ENCODE measurements at places on chromosomes 11 and 22. TPM values are rescaled to one million over a fixed set of nuclear protein-coding genes. Genes with fewer than 3 reads are reported as not detected.

DNA sequence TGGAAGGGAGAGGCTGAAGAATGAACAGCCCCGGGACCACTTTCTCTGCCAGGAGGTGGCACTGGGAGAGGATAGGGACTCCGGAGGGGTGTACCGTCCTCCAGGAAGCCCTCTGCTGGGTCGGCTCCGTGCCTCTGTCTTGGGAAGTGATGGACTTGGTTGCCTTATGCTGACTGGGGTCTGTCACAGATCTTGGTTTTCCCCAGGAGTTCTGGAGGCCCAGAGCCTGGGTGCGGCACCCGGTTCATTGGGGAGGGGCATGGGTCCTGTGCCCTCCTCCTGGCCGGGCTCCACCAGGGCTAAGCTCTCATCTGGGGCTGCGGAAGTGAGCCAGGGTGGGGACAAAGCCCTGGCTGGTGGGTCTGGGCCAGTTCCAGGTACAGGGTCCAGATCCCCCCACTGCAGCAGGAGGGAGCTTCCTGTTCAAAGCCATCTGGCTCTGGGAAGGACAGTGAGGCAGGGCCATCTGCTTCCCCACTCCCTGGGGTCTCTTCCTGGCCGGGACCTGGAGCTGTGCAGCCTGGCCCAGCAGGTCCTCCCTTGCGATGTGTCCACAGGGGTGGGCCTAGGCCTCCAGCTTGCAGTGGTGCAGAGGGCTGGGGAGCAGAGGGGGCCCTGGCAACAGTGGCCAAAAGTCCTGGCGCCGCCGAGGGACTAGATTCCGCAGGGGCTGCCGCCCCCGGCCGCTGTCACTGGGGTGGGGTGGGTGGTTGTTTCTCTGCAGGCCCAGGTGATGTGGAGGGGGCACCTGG lies 1.1 kb upstream of the AP2A2 start:
- no peak for DNase-seq

GRCh38 chr11:11218629-11218986 lies 134.4 kb downstream of the CSNK2A3 start:
- no peak for DNase-seq

DNA sequence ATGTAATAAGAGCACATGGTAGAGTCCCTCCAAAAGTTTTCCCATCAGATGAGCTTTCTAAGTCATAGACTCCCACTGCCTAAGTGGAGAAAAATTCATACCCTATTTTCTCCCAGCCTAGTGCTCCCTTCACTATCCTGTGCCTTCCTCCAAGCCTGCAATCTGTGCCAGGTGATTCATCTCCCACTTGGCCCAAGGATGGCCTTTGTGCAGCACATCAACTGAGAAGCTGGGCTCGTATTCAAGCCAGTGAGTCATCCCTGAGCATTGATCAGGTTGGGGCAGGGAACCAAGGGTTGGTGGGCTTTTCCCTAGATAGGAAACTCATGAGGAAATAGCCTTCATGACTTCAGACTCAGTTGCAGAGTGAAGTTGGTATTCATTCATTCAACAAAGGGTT lies 64.6 kb downstream of the PANX1 start:
- DNase-seq, result no peak

- no peak for DNase-seq
These were observed 33.4 kb downstream of the TMEM123 start for GRCh38 chr11:102419181-102419580.

- no peak for DNase-seq
These were observed 55.2 kb downstream of the FLRT1 start for GRCh38 chr11:64090806-64091516.

GRCh38 chr11:114821621-114822412 lies 143.5 kb downstream of the NXPE2 start:
- no peak for DNase-seq

DNA sequence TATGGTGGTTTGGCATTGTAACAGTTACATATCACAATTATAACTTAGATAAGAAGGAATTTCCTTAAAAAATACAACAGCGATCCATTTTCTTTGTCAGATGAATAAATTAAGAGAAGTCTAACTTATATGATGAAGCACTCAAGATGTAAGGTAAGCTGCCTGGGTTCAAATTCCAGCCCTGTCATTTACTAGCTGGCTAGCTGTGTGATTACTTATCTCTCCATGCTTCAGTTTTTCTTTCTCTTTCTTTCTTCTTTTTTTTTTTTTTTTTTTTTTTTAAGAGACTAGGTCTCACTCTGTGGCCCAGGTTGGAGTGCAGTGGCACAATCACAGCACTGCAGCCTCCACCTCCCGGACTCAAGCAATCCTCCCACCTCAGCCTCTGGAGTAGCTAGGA lies 22.2 kb upstream of the LDHA start:
- DNase-seq, result no peak

DNA sequence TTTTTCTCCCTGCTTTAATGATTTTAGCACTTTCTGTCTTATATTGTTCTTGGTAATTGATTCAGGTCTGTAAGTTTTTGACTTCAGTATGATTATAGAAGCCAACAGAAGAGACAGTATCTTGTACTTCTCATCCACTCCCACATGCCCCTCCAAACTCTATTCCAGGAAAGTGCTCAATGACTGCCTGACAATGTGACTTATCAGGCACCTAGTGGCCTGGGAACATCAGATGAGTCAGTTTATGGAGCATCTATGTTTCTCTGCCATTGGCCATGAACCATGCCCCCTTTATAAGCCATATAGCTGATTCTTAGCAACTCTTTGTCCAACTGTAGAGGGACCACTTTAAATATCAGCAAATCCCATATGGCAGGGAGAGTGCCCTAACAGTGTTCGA lies 179.2 kb upstream of the MTMR2 start:
- no peak for DNase-seq

GRCh38 chr11:65911682-65912568 lies 6.9 kb downstream of the C11orf68 start:
- DNase-seq, result no peak

DNA sequence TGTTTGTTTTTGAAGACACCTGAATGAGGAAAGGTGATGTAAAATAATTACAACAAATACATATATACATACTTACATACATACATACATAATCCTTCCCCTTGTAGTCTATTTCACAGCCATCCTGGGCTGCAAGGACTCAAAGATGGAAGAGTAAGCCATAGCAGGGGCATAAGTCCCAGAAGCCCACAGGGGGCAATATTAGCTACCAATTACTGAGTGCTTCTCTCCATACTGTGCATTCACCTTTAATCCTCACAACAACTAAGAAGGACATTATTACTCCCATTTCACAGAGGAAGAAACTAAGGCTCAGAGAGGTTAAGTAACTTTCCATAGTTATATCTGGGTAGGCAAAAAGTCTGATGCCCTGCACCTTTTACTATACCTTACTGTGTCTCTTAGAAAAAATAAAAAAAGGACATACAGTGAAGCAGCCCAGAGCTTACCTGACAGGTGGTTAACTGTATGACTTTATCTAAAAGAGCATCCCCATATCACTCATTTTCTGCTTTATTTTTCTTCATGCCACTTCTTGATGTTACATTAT lies 2.7 kb downstream of the SERGEF start:
- no peak for DNase-seq

DNA sequence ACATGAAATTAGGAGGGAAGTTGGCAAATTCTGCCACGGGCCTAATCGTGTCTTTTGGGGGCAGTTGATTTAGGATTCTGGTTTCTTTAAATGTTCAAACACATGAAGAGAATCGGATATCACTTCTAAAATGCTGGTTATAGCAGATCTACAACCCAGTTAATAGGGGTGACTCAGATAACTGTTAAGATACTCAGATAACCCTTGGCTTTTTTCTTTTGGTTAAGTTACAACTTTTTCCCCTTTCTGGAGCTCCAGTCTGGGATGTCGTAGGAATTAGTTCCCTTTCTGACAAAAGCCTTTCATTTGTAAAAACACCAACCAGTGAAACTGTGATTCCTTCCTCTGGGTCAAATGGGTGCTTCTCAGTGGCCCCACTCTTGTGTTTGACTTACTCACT lies 976 bp downstream of the DEPDC7 start:
- DNase-seq, result no peak

DNA sequence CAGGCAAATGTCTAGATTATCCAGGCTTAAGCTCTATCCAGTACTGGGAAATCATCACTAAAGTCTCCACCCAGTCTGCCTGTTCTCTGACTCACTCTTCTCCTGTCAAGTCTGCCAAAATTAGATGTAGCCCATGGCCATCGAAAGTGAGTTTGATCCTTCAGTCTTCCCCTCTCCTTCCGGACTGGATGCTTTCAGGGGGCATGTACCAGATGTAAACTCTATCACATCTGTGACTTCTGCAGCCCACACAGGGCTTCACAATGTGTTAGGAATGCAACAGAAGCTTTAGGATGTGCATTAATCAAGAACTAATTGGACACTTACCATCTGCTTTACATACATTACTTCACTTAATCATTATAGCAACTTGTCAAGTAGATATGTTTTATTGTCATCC lies 12.3 kb downstream of the ME3 start:
- DNase-seq, result no peak

DNA sequence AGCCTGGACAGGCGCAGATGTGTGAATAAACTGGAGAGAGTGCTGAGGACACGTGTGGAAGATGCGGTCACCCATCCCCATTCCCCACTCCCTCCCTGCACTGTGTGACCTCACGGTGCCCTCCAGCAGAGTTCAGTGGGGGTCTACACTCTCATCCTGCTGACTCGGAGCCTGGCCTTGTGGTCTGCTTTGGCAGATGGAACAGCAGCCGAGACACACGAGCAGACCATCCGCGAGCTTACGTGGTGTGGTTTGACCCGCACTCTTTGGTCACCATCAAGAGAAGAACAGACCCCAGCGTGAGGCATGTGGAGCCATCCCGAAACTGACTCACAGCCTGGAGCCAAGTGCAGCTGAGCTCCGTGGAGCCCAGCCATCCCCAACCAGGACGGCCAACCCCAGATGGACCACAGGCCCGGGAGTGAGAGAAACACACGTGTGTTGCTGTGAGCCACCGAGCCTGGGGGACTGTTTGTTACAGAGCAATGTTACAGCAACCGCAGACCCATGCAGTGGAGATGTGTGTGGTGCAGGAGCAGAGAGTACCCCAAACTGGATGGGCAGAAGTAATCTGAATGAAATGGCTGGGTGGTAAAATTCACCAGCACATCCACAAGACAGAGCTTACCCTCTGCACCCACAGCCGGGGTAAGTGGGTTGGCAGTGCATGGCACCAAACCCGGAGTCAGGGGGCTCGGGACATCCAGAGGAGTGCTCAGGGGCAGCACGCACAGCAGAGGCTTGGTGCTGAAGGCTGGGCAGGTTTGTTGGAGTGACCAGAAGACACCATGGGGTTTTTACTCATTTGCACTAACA lies 90.7 kb downstream of the RTL6 start:
- DNase-seq, result peak; percentile 17

DNA sequence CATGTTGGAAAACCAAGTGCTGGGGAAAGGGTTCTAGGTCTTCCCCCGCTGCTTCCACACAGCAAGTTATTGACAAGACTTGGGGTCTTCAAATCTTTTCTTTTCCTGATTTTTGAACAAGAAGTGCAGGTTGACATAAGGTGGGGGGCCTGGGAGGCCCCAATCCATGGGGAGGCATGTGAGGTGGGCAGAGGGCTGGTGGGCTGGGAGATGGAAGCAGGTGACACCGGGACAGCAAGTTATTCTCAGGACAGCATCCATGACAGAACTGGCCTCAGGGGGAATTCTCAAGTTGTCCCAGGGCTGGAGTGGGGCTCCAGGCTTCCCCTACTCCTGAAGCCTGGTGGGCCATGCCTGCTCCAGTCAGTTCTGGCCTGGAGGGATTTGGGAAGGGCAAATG lies 5.5 kb downstream of the FGF19 start:
- no peak for DNase-seq

DNA sequence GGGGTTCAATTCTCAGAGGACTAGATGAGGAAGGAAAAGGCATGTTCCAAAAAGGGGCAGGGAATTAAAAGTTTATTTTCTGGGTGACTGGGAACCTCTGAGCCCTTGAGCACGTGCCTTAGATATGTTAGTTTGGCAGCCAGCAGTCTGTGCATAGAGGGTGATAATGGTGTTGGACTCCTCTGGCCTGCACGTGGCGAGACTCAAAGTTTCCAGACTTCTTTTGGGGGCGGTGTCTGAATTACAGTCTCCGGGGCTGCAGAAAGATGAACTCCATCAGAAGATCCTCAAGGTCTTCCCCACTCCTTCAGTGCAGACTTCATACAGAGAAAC lies 861 bp upstream of the ZNRF3 start:
- DNase-seq, result no peak

DNA sequence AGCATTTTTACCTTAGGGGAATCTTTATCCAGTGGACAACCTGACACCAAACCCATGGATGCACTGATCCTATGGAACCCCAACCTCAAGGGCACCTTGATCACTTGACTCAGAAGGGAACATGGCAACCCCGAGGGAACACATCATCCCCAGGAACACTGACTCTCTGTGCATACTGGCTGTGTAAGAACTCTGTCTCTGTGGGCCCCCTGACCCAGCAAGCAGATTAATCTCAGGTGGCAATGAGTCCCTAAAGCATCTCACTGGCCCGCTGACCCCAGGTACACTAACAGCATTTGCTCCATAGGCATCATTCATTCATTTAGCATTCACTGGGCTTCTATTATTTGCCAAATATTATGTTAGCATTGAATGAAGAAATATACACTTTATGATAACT lies 16.9 kb downstream of the EIF3F start:
- no peak for DNase-seq

DNA sequence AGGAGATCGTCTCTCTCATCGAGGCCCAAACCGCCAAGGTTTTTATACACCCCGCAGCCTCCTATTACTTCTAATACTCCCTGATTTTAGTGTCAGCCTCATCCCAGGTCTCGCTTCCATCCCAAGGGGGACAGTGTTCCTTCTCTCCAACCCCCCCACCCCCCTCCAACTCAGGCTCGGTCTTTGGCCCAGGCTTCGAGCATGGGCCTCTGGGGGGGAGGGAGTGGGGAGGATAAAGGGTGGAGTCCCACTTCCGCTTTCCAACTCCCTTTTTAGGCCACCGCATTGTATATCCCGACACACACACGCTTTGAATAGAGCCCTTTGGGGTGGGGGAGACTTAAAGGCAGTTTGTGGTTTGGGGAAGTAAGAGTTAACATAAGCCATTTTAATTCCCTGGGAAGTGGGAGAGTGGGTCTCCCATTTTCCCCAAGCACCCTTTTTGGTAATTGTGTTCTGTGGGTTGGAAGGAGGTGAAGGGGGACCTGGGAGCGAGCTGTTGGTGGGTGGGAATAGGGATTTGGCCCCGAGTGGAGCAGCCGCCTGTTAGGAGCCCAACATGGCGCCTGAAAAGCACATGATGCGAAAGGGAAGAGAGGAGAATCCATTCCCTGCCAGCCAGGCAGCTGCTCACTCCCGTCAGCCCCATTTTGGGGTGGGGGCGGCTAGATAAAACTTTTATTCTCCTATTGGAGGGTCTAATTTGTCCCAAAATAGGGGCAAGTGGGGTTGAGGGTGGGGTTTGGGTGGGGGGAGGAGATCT lies 844 bp downstream of the PCF11 start:
- DNase-seq, result peak; percentile 53

- no peak for DNase-seq
These were observed 11.4 kb downstream of the GLB1L3 start for GRCh38 chr11:134287561-134287960.

- peak; percentile 81 for DNase-seq
These were observed 165.2 kb downstream of the IGLL1 start for GRCh38 chr22:23414727-23415489.

MUC15 gene
- total RNA-seq, result 3.9 TPM

C11orf91 gene
- total RNA-seq, result not detected

TEX12 gene
- not detected for total RNA-seq

HBG1 gene
- total RNA-seq, result not detected

CHRDL2 gene
- total RNA-seq, result not detected

MYRF gene
- 51.4 TPM for total RNA-seq

SLC22A6 gene
- total RNA-seq, result not detected

RCOR2 gene
- total RNA-seq, result not detected

JRKL gene
- total RNA-seq, result 2.8 TPM

EHD1 gene
- 134 TPM for total RNA-seq

KCNQ1 gene
- total RNA-seq, result 34.0 TPM
